ENCODE measurements at places on chromosomes 13 and 19.

- no peak for DNase-seq
These were observed 15.0 kb downstream of the CIC start for GRCh38 chr19:42284066-42284501.

GRCh38 chr13:109394311-109394988 lies 391.9 kb downstream of the IRS2 start:
- no peak for DNase-seq

- no peak for DNase-seq
These were observed 10.6 kb downstream of the ONECUT3 start for GRCh38 chr19:1763648-1764639.

- DNase-seq, result no peak
These were observed 4.2 kb upstream of the B3GLCT start for GRCh38 chr13:31195616-31196015.

- no peak for DNase-seq
These were observed 84.0 kb downstream of the GPC5 start for GRCh38 chr13:91482427-91482826.

- no peak for DNase-seq
These were observed 3.5 kb downstream of the MYO9B start for GRCh38 chr19:17078920-17079709.

GRCh38 chr13:77696006-77696878 lies 1.2 kb upstream of the SLAIN1 start:
- DNase-seq, result peak; percentile 45

GRCh38 chr13:41427666-41428065 lies 29.7 kb upstream of the RGCC start:
- DNase-seq, result no peak
